ENCODE measurements at places on chromosomes 1 and 21.

DNA sequence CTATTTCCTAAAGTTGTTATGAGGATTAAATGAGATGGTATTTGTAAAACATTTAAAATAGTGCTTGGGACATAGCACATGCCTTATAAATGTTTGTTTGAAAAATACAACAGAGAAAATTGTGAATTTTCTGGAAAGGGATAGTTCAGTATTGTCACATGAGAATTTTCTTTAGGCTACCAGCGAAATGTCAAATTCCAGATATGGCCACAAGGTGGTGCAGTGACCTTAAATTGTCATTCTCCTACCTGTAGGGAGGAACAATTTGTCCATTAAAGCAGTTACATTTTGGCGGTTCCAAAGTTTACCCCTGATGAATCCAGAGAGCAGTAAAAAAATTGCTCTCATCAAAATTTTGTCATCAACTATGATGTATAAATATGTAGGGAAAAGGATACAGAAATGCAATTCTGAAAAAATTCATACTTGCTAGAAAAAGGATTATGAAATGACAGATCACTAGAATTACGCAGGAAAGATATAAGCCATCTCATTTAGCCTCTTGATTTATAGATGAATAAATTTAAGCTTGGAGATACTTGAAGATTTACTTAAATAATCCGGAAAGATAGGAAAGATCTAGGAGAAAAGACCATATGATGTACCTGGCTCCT is 50.2 kb upstream of the TSHB start:
- DNase-seq: peak; percentile 34

- no peak for DNase-seq
Observed at GRCh38 chr21:45721671-45722070, 78.1 kb downstream of the PCBP3 start.

DNA sequence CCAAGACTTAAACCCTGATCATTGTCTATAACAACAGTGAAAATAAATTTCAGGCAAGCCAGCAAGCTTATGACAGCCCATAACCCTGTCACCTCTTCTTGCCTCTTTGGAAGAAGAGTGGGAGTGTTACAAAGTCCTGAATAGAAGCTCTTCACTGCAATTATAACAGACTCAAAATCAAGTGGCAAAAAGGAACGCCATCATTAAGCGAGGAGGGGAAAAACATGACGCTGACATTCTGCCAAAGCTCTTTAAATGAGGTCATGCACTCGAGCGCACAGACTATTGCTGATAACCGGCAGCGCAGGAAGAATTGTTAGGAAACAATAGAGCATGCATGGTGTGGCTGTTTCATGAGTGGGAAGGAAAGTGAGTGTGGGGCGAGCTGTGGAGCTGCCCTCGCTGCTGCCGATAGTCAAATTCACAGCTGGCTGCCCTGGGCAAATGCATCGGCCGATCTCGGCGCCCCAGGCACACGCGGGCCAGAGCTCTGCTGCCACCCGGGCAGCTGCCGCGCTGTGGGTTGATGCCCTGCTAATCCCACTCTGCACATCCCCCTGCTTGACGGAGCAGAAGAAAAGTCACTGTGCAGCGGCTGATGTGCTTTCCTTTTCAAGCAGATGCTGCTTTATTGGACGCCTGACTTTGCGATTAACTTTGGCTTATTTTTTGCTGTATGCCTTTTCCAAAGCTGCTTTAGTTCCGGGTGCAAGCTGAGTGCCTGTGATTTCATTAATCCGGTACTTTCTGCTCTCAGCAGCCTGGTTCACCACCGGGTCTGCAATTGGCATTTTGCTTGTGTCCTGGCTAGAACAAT is 102.4 kb upstream of the ST6GALNAC5 start:
- peak; percentile 43 for DNase-seq

DNA sequence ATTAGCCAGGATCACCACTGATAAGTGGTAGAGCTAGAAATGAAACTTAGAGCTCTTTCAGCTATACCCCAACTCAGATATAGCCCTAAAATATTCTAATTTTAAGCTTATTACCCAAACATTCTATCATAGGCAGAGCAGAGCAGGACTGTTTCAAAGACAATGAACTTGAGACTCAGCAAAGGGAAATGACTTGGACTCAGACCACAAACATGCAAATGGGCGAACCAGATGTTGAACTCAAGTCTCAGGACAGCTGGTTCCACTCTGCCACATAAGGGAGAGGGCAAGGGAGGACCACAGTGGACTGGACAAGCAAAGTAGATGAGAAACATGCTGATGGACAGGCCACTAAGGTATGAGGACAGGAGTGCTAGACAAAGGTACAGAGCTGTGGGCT is 315.3 kb downstream of the OMA1 start:
- no peak for DNase-seq

DNA sequence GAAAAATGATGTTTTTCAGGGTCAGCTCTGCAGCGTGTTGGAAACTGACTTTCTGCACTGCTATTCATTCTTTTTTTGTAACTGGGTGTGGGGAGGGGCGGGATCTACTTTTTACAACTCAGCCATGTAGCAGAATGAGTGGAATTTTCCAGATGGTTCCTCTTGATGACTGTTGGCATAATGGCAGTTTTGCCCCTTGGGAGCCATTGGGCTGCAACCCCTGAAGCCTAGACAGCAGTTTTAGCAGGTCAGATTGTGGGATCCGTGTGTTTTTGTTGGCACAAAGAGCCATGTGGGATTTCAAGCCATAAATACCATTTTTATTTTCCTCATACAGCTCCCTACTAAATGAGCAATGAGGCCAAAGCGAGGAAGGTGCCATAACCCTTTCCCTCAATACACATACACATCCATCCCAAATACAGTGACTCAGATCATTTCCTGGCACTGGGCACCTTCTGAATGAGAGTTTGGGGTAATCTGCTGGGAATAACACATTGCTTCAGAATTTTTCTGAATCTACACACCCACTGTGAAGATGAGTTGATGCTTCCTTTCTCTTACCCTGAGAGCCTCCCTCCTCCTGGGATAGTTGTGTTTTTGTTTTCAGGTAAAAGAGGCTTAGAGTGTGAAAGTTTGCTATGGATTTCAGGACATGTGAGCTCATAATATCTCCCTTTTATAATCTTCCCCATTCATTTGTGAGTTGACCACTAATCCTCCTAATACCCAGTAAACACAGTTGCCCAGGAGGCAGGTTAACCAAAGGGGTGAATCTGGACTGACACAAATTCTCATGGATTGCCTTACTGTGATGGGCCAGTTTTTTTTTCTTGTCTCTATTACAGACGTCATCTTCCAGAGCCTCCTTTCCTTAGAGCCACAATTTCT is 13.1 kb downstream of the S100A10 start:
- DNase-seq: no peak

DNA sequence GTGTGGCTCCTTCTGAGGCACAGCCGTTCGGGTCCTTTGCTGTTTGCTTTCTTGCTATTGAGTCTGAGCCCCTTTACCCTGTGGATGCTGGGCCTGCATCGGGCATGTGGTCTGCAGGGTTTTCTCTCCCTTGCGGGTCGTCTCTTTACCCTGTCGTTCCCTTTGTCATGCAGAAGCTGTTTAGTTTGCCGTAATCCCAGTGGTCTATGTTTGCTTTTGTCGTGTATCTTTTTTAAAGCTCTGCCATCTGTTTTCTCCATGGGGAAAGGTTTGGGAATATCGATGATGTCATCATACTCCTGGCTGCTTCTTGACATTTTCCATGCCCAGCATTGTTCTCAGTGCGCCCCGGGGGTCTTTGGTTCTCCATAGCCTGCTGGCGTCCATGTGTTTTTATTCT is 68.2 kb downstream of the AGPAT3 start:
- no peak for DNase-seq

DNA sequence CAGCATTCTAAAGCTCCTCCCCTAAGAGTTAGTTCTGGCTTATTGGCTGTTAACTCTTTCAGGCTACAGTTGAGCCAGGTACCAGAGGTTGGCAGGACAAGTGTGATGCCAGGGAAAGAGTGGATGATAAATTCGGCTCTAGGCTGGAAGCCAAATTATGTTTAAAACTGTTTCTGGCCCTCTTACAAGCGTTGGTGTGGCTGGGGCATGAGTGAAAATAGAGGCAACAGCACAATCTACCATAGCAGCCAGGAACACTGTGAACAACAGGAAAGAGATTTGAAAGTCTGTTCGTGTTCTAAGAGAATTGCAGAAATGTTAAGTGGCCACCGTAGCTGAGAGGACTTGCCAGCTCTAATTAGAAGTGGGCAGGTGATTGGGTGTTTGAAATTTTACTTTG is 84.2 kb downstream of the CDC7 start:
- DNase-seq: no peak

DNA sequence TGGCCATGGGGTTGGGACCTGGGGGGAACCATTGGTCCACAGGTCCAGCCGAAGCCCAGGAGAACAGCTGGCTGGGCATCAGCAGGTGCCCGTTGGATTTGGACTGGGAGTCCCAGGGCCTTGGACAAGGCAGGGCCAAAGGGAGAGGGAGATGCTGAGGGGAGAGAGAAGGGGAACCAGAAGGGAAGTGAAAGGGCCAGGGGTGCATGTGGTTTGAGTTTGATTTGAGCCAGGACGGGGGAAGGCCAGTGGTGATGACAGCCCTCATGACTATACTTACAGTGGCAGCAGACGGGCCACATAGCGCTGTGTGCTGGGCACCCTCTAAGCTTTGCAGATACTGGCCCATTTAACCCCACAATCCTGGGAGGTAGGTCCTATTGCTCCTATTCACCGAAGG is 18.8 kb downstream of the AGRN start:
- DNase-seq: no peak

DNA sequence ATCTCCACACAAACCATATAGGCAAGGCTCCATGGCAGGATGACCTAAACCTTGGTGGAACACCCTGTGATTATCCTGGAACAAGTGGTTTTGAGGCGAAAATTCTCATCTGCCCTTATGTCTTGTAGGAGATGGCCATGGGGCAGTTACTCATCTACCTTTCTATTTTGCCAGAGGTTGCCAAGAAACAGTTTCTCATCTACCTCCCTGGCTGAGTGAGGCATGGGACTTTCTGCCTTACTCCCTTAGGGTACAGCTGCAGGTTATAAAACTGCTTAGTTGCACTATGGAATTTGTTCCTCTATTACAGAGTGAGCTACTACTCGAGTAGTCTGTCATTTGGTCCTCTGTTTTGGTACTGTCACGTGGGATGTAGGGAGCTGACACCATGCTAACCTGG is 31.3 kb upstream of the GUCA2A start:
- no peak for DNase-seq

GRCh38 chr1:234620272-234621126 is 10.5 kb upstream of the IRF2BP2 start:
- DNase-seq: peak; percentile 66

GRCh38 chr1:61674221-61674620 is 50.7 kb downstream of the TM2D1 start:
- no peak for DNase-seq

GRCh38 chr1:74340656-74341055 is 105.5 kb downstream of the TNNI3K start:
- no peak for DNase-seq

DNA sequence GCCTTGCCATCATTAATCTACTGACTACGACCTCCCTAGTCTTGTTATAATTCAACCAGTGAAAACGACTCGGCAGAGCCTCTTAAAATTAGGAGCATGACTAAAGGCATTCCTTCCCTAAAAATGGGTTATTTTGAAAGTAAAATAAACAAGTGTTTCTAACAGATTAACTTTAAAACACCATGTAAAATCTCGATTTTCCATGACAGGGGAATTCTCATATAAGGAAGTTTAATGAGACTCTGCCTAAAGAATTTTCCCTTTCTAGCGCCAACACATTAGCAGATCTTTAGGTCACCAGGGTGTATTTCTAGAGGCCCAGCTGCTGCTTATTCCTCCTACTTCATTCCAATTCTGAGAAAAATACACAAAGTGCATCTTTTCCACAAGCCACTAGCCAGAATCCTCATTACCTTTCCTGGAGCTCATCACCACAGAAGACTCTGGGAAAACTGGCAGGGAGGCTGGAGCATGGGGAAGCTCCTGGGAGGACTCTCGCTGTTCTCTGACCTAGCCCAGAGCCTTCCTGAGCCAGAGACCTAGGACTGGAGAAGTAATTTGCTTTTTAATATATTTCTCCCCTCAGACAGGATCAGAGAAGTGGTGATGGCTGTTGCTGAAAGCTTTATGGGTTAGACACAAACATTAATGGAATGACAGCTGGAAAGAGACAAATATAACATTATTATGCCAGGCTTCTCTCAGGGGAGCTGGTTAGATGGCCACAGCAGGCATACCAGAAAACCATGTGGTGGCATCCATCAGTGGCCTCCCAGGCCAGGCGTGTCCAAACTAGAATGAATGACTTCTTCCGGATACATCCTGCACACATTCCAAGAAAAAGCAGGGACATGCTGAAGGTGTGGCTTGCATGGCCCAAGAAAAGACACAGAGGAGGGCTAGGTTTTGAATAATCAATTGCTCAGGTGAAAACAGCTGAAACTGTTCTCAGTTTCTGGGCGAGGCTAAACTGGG is 63.6 kb upstream of the CTTNBP2NL start:
- DNase-seq: no peak

DNA sequence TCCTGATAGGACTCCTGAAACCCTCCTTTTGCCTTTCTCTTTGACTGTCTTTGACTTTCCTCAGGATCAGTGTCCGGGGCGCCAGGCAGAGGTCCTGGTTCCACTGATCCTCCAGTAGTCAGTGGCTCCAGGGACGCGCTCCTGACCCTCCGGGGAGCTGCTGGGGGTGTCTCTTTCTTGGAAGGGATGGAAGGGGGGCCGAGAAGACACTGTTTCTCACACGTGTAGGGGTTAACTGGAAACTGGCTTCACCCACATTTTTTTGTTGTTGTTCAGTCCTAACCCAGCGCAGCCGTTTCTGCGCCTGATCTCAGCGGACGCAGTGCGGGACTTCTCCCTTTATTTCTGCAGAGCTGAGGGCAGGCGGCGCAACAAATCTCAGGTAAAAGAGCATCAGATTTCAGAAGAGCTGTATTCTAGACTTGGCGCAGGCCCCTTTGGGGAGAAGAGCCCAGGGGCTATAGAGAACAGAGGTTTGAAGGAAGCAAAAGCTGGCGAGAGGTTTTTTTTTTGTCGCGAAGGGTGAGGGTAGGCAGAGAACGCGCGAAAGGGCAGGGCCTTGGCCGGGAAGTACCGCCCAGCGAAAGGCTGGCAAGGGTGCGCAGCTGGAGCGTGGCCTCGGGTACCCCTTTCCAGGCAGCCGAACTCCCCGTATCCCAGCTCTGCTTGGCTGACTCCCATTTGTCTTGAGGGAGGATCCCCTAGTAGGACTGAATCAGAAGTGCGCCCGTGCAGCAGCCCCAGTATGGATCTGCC is 4.3 kb upstream of the LHX9 start:
- no peak for DNase-seq
